GM12891 (cell line): ENCODE measurements at places on chromosomes 1 and 21.

GRCh38 chr1:32907435-32907834 is 6.2 kb upstream of the TMEM54 start:
- DNase-seq = no peak

DNA sequence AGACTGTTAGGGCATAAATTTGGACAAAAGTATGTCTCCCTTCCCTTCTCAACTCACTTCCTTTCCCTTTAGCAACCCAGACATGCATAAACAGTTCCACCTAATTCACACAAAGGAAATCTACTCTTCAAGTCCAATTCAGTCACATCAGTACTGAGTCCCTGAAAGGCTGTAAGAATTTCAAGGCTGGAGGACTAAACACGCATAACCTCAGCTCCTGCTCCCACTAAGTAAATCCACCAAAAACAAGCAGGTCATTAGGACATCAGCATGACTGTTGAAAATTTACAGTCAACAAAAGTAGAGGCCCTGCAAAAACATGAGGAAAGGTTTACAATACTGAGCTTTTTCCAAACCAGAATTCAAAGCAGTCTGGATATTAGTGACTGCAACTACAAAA is 18.4 kb downstream of the SETD4 start:
- DNase-seq = no peak

- DNase-seq = no peak
Observed at GRCh38 chr1:201020721-201021629, 2.5 kb downstream of the KIF21B start.

DNA sequence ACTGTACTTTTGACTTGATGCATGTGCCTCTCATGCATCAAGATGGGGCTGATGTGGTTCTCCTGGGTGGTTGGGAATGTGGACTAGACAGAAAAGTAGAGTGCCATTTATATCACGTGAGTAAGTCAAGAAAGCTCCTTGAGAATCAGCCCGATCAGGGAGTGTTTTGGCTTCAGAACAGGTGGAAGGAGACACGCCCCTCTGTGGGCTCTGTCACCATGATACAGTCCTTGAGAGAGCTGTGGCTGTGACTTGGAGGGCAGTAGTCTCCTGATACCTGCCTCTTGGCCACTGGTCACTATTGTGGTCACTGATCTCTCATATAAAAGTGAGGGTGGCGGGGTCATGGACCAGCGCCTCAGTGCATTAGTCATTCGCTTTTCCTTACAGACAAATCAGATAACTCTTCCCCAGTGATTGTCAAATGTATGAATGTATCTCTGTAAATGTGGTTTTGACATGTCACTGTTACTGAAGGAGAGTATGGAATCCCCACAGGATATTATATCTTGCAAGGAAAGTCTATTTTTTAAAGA is 8.9 kb upstream of the C4BPB start:
- no peak for DNase-seq

GRCh38 chr1:78101514-78101913 is 55.7 kb downstream of the GIPC2 start:
- no peak for DNase-seq

DNA sequence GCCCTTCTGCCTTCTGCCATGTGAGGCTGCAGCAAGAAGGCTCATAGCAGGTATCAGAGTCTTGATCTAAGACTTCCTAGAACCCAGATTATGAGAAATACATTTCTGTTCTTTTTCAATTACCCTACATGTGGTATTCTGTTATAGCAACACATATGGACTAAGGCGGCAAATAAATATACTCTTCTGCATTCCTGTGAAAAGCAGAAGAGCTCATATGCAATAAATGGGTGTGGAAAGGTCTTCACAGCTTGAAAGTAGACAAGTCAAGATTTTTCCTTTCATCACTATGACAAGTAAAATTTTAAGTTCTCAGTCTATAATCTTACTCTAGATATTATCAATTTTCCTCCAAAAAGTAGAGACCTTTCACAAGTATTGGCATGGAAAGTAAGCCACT is 36.6 kb downstream of the TNFSF18 start:
- DNase-seq = no peak

GRCh38 chr1:101290922-101291561 is 54.2 kb downstream of the S1PR1 start:
- no peak for DNase-seq

- DNase-seq = no peak
Observed at GRCh38 chr1:15836772-15837669, 10.5 kb upstream of the SPEN start.

GRCh38 chr1:52747450-52747849 is 21.2 kb downstream of the ZYG11B start:
- DNase-seq = no peak

- no peak for DNase-seq
Observed at GRCh38 chr21:14787312-14787711, 241.2 kb upstream of the SAMSN1 start.

GRCh38 chr1:31788825-31789256 is 24.7 kb upstream of the ADGRB2 start:
- DNase-seq = no peak

- DNase-seq = no peak
Observed at GRCh38 chr1:34656731-34657130, 98.1 kb upstream of the GJB5 start.

DNA sequence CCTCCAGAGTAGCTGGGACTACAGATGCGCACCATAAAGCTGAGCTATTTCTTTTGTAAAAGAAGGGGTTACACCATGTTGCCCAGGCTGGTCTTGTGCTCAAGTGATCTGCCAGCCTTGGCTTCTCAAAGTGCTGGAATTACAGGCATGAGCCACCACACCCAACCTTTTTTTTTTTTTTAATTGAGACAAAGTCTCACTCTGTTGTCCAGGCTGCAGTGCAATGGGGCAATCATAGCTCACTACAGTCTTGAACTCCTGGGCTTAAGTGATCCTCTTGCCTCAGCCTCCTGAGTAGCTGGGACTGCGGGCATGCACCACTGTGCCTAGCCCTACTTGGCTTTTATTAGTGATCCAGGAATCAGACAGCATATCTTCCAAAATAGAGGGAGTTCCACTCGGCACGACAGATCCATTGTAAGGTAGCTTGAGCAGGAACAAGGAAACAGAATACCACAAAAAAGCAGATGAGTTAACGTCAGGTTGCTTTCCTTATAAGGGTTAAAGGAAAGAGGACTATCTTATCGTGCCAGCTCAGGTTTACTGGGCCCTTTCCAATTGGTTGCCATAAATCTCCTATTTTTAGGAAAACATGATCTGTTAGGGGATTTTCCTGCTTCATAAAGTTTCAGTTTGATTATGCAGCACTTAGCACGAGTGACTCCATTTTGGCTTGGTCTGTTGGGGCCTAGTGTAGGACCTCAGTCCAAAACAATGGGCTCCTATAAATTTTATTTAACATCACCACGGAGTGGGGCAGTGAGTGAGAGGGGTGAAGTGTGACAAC is 45.2 kb downstream of the NENF start:
- DNase-seq = no peak

DNA sequence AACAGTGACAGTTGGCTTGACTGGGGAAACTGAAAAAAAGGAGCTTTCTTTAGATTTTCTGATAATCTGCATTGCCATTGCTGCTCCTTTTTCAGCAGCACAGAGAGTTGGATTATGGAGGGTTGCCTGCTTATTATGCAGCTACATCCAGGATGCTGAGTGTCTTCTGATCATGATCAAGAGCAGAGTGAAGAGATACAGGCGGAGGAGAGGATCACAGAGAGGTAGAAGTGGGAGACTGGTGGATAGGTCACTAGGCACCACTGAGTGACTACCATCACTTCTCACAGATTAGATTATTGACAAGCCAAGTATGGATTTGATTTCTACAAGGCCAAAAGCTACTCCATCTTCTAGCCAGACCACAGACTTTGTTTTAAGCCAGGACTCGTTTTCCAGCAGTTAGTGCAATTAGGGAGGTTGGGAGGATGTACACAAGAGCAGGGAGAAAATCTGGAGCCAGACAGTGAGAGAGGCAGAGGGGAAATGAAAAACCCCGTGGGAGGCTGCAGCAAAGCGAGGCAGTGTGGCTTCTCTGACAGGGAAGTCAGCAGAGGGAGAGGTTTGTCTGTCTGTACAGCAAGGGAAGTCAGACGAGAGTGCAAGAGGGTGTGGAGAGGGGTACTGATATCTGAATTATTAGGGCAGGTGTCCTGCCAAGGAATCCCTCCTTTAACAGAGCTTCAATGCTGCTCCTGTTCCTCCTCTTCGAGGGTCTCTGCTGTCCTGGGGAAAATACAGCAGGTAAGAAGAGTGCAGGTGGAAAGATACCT is at the start of gene CD1E:
Gene CD1E (plus strand): TSS at position 592 of the 773 bp plus-strand sequence. CDS start 95 bp downstream, at position 687.
- DNase-seq = no peak

DNA sequence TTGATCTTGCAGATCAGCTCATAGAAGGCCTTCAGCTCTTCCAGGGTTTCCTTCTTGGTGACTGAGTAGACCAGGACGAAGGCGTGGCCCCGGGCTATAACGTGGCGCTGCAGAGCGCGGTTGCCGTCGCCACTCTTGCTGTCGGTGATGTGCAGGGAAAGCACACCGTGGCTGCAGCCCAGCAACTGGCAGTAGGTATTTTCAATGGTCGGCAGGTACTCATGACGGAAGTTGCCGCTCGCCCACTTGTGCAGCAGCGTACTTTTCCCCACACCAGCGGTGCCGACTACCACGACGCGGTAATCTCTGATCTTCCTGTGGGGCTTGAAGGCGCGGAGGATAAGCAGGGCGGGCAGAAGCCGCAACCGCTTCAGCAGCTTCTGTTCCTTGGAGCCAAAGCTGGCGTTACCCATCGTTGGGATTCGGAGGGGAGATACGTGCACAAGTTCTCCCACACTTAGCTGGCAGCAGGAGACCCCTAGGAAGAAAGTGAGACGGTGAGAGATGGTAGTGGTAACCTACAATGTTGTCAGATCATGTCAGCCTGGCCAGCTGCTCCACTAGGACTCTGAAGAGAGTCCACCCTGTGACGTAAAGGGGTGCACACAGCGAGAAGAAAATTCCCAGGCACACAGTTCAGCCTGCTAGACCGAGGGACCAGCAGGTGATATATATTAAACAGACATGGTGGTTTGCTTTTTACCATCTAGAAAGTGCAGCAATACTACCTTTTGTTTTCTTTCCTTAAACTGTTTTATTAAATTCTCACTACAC is 3.4 kb downstream of the DIRAS3 start:
- no peak for DNase-seq

- no peak for DNase-seq
Observed at GRCh38 chr1:15849775-15850324, 2.3 kb downstream of the SPEN start.
